ENCODE measurements at places on chromosomes 2 and 18. TPM values are rescaled to one million over a fixed set of nuclear protein-coding genes. Genes with fewer than 3 reads are reported as not detected.

Gene KLF11
- total RNA-seq = 45.6 TPM

Gene CYP27A1
- total RNA-seq = 180 TPM

Gene LYPD6B
- total RNA-seq = 0.78 TPM

Gene CTAGE1
- not detected for total RNA-seq

Gene SLC4A5
- 3.2 TPM for total RNA-seq

Gene KRTCAP3
- total RNA-seq = 22.5 TPM

Gene COPS7B
- 34.8 TPM for total RNA-seq

Gene SERPINB10
- not detected for total RNA-seq

Gene SLC40A1
- 169 TPM for total RNA-seq

Gene ALPP
- 9.5 TPM for total RNA-seq

Gene DLX2
- total RNA-seq = not detected

Gene ZFAND2B
- total RNA-seq = 41.2 TPM

Gene CRYBA2
- not detected for total RNA-seq

Measured in upper lobe of right lung (tissue), 1 donor.